LoVo (cell line): ENCODE measurements at places on chromosomes 13 and 19.

- no peak for DNase-seq
These were observed 14.2 kb downstream of the ZNF274 start for GRCh38 chr19:58196901-58197616.

DNA sequence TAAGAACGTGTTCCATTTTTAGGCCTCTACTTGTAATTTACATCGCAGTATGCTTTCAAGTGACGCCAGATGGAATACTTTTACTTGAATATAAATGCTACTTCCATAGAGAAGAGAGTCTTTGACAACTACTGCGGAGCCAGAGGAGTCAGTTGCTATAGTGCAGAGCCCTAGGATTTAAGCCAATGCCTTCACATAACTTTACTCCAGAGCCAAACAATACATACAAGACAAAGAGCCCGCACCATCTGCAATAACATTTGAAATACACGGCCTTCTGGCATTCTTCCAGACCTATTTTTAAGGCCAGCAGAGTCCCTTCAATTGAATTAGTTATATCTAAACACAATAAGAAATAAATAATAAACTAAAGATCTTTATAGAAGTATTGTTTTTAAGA is 59.4 kb downstream of the XPO4 start:
- DNase-seq, result no peak

DNA sequence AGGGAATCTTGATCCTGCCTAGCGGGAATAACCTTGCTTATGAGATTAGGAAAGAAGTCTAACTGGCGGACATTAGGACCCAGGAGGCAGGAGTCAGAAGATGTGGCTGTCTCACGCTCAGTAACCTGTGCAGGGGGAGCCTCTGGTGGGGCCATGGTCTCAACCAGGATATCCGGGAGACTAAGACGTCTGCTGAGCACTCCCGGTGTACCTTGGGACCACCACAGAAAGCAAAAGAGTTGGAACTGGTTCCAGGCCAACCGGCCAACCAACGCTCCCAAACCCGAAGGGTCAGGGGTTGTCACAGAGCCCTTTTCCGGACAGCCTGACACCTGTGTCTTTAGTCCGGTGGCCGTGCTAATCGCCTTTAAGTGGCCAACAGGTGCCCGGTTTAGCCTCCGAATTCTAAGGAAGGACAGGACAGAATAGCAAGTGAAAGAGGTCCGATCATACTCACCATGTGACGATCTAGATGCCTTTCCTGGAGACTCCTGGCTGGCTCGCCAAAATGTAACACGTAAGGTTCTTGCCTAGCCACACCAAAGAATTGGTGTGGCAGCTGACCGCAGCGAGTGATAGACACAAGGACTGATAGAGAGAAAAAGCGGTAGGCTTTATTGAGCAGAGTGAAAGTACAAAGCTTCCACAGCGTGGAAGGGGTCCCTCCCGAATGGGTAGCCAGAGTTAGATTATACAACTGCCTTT is 103.9 kb upstream of the DIAPH3 start:
- no peak for DNase-seq

GRCh38 chr19:54875506-54875905 is 1.5 kb downstream of the FCAR start:
- no peak for DNase-seq

- no peak for DNase-seq
These were observed 8.0 kb upstream of the GPR183 start for GRCh38 chr13:99315186-99315585.

- peak; percentile 97 for DNase-seq
These were observed at the start of gene B9D2 for GRCh38 chr19:41363753-41364523. B9D2 (minus strand) TSS chr19:41364149; CDS start chr19:41363519, 630 bp downstream.

DNA sequence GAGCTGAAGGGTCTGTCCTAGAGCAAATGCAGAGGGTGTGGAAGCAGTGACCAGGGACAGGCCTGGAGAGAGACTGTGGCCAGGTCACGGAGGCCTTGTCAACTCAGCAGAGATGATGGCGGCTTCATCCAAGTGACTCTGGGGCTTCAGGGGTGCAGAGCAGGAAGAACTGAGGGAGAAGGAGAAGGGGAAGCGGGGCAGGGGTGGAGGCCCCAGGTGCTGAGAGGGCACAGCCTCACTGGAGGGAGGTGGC is 299.1 kb downstream of the ZNF536 start:
- DNase-seq, result no peak

- DNase-seq, result no peak
These were observed 51.4 kb downstream of the ATP11A start for GRCh38 chr13:112741185-112741755.

DNA sequence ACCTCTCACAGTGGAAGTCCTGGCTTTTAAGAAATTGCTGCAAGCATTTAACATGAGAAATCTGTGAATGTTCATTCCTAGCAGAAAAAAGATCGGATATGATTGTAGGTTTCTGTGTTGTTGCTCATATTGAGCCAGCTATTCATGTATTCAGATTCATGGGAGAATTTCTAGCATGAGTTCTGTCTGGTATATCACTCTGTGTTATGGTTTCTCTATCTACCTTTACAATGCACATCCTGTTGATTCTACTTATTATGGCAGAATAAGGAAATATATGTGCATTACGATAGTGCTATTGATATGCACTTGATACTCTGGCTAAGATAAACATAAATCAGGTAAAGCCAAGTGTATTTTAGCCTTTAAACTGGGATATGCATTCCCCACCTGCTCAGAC is 138.2 kb downstream of the KCNRG start:
- no peak for DNase-seq

- no peak for DNase-seq
These were observed 85.7 kb downstream of the LACC1 start for GRCh38 chr13:43965459-43965845.

GRCh38 chr19:41941410-41942202 is 13.4 kb upstream of the ERFL start:
- no peak for DNase-seq

- DNase-seq, result no peak
These were observed 81.4 kb downstream of the KCTD12 start for GRCh38 chr13:76804801-76805200.

GRCh38 chr19:15265214-15265849 is 33.1 kb upstream of the EPHX3 start:
- DNase-seq, result no peak

DNA sequence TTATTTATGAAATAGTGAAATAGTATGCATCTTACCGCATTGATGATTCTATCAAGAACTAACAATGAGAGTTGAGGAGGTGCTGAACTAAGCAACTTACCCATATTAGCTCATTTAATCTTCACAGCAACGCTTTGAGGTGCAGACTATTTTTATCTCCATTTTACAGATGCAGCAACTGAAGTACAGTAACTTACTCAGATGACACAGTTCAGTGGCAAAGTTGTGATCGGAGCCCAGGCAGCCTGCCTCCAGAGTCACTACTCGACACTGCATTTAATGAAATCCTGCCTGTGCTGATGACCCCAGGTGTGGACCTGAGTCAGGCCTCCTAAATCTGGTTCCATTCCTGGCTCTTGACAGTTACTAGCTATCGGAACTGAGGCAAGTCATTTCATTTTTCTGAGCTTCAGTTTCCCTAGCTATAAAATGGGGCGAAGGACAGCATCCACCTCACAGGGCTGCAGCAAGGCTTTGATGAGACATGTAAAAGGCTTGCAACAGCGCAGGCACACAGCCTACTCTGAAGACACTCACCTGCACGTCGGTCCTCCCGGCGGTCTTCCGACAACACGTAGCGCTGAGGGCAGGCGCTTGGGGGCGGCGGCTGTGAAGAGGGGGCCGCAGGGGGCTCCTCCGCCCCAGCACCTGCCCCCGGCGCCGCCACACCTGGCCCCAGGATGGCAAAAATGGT is 1.5 kb downstream of the MYPOP start:
- DNase-seq, result no peak

GRCh38 chr13:113854238-113855011 is 9.5 kb downstream of the GAS6 start:
- DNase-seq, result no peak

GRCh38 chr19:4914736-4915501 is 5.6 kb downstream of the UHRF1 start:
- DNase-seq, result peak; percentile 92

GRCh38 chr19:30069535-30070197 is 127.6 kb downstream of the URI1 start:
- no peak for DNase-seq

GRCh38 chr19:4795400-4795799 is 3.9 kb downstream of the FEM1A start:
- no peak for DNase-seq

DNA sequence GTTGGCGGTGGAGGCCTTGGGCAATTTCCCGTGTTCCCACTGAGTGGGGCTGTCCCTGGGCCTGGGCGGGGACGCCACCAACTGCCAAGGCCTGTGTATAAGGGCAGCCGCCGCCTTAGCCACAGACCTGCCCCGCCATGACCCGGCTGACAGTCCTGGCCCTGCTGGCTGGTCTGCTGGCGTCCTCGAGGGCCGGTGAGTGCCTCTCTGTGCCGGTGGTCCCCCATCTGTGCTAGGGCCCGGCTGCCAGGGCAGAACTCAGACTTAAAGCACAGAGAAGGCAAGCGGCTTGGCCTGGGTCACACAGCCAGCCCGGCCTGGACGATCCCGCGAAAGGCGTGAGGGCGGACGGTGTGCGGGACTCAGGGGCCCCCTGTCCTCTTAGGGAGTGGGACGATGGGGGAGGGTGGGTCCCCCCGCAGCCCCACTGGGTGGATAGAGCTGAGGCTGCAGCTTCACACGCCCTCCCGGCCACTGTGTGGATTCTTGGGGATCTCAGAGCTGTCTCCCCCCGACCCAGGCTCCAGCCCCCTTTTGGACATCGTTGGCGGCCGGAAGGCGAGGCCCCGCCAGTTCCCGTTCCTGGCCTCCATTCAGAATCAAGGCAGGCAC is at the start of gene AZU1:
AZU1 (plus strand) TSS at position 128 of the 612 bp plus-strand sequence; CDS start at position 138, 10 bp downstream.
- DNase-seq, result no peak

- DNase-seq, result no peak
These were observed 524.5 kb downstream of the GPC6 start for GRCh38 chr13:93751117-93751516.

DNA sequence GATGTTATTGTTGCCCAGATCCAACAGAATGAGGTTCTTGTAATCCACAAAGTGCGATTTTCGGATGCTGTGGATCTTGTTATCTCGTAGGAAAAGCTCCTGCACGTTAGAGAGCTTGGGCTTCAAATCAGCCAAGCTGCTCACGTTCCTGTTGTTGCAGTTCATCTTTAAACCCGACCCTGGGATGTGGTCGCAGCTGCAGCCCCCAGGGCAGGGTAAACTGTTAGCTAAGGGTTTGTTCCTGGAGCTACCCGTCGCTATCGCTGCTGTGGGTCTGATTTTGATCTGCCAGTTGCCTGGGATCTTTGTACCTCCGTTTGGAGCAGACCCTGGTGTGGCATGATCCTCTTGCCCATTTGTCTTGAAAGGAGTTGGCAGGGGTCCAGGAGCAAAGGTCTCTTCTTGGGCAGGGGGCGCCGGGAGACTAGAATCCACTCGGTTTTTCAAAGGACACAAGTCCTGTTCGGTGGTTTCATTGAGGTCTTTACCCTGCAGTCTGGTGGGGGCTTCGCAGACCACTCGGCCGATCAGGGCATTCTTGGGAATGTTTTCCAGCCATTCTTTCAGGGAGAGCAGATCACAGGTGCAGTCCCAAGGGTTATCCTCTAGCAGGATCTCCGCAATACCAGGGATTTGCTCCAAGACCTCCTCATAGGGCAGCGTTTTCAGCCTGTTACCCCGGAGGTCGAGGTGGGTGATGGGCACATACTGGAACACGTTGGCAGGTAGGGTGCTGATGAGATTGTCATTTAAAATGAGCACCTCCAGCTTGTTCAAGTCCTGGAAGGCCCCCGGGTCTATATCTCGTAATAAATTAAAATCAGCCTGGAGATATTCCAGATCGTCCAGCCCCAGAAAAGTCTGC is 1.8 kb downstream of the SLITRK1 start:
- no peak for DNase-seq

- no peak for DNase-seq
These were observed 61.2 kb downstream of the CCDC70 start for GRCh38 chr13:51922771-51923480.

- no peak for DNase-seq
These were observed 2.5 kb downstream of the LIPE start for GRCh38 chr19:42424712-42425131.

GRCh38 chr19:1510442-1510806 is 2.4 kb downstream of the ADAMTSL5 start:
- no peak for DNase-seq

- no peak for DNase-seq
These were observed 12.4 kb downstream of the PDE4A start for GRCh38 chr19:10432736-10433130.

- no peak for DNase-seq
These were observed 10.6 kb downstream of the REXO1 start for GRCh38 chr19:1837625-1838105.

GRCh38 chr13:50708461-50708860 is 135.0 kb downstream of the DLEU7 start:
- DNase-seq, result no peak

GRCh38 chr13:111384441-111385182 is 64.2 kb downstream of the TEX29 start:
- DNase-seq, result no peak
